Ecto neural progenitor cell (in vitro differentiated cells): ENCODE measurements at places on chromosomes 2 and 18.

GRCh38 chr2:241049739-241050623 lies 51.6 kb downstream of the SNED1 start:
- DNase-seq: peak; percentile 75

- DNase-seq: no peak
Measured at GRCh38 chr2:193929131-193929530, 1727.9 kb upstream of the SLC39A10 start.

- no peak for DNase-seq
Measured at GRCh38 chr2:41329040-41329439, 718.8 kb upstream of the PKDCC start.

- DNase-seq: no peak
Measured at GRCh38 chr18:10289951-10290637, 164.3 kb upstream of the APCDD1 start.

GRCh38 chr2:152710713-152711112 lies 6.5 kb downstream of the PRPF40A start:
- no peak for DNase-seq

DNA sequence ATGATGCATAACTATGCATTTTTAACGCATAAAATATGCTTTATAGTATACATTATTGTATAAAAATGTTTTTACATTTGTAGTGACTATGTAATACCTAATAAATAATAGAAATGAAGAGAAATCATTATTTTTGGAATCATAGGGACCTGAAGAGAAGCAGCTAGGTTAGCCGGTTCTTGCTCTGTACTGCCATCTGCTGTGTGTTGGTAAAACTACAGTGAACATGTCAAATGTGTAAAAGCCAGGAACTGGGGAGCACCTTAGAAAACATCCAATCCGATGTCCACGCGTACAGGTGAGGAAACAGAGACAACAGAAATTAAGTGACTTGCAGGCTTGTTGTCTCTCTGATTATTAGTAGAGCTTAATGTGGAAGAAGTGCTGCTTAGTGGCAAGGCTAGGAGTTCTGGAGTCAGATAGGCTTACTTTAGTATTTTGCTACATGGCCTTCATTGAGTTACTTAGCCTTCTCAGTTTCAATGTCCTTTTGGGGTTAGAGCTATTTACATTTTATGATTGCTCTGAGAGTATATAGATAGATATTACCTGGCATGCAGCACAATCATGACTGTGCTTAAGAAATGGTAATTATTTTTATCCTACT lies 386.5 kb downstream of the DLGAP1 start:
- DNase-seq: no peak

DNA sequence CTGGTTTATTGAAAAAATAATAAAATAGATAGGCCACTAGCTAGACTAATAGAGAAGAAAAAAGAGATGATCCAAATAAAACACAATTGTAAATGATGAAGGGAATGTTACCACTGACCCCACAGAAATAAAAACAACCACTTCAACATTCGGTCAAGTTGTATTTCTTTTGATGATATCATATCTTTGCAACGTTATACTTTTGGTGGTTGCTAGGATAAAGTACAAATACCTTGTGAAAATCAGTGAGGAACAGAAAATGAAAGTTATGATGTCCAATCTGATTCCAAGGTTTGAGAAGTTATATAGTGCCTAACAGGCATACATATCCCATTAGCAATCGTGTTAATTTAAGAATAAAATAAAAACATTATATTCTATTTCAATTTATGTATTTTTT lies 6.6 kb upstream of the ASNSD1 start:
- DNase-seq: no peak

GRCh38 chr2:172106108-172106961 lies 3.6 kb upstream of the DLX2 start:
- DNase-seq: peak; percentile 83

- no peak for DNase-seq
Measured at GRCh38 chr2:60977562-60977895, 40.0 kb upstream of the PEX13 start.

DNA sequence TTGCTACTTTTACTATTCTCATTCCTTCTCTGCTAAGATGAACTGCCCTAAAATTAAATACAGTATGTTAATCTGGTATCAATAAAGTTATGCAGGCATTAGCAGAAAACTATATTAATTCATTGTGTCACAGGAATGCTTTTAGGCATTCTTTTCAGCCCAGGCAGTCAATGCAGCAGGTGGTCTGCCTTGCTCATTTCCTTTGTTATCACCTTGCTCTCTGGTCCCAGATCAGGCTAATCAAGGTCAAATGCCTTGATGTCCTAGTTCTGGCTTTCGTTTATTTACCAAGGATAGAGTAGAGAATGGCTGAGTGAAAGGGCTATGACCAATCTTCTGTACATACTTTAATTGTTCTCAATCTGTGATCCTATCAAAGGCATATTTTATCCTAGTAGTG lies 1023.6 kb downstream of the TMEM182 start:
- no peak for DNase-seq

DNA sequence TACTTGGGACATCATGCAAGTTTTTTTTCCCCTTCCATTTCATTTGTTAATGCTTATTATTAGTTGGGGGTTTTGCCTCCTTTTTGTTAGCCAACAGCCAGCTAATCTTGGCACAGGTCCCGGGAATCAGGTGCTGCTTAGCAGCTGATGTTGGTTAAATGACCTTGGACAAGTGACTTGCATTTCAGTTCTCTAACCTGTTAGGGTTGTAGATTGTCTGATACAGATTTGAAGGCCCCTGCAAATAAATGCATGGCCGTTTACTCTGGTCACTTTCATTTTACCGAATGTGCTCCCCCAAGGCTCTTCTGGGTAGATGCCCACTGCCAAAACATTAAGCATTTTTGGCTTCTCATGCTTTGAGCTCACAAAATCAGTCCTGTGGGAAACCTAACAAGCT lies 120.9 kb downstream of the SPTBN1 start:
- DNase-seq: no peak

DNA sequence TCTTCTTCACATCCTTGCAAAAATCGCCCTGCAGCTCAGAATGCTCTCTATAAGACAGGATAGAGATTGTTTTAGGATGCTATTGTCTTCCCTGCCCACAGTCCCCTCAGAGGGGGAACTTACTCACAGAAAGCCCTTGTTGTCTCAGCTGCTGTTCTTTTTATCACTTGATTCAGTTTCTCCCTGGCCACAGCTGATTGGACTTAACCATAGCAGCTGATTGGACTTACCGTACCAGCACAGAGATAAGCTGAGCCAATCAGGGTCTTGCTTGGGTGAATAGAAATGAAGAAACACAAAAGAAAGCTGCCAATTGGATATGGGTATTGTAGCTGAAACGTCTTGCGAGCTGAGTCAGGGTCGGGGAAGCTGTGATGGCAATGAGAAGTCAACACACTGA lies 194.2 kb upstream of the MEX3C start:
- no peak for DNase-seq

- no peak for DNase-seq
Measured at GRCh38 chr2:207200136-207200535, 34.4 kb upstream of the KLF7 start.

DNA sequence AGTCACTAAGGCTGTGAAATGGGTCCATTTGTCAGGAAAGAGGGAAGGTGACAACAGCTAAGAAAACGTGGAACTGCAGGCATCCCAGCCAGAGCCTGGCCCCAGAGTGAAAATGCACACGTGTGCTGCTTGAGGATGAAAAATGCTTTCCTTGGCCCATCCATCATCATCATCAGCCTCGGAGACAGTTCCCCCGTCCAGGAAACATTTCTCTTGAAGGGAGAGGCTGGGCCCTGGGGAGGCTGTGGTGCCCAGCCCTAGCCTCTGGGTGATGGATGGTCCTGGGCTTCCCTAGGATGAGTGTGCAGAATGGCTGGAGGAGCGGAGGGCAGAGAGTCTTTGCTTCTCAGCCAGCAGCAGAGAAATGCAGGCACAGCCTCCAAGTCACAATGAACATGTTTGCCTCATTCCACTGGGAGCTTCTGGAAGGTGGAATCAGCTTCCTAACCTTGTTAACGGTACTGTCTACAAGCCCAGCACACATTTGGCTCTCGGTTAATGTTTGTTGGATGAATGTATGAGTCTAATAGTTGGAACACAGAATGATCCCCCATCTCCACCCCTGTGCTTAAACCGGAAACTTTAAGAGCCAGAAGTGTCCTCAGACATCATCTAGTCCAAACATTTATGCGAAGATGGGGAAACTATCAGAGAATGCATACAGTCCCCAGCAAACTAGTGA lies 164.0 kb downstream of the RDH14 start:
- no peak for DNase-seq

DNA sequence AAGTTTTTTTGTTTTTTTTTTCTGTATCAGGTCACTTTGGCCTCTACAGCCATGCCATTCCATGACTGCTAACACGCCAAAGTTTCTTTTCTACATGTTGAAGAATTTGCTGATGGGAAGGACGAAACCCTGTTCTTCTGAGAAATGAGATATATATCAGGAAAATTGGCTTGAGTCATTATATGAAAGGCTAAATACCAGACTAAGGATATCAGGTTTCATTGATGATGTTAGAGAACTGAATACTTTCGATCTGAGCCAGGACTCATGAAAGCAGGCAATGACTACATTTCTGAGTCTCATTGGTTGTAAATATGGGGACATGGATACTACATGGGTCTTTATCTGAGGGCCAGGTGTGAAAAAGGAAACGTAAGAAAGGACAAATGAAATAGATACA lies 181.4 kb downstream of the OSR1 start:
- DNase-seq: no peak

GRCh38 chr2:148842050-148842449 lies 33.0 kb upstream of the KIF5C start:
- DNase-seq: no peak

DNA sequence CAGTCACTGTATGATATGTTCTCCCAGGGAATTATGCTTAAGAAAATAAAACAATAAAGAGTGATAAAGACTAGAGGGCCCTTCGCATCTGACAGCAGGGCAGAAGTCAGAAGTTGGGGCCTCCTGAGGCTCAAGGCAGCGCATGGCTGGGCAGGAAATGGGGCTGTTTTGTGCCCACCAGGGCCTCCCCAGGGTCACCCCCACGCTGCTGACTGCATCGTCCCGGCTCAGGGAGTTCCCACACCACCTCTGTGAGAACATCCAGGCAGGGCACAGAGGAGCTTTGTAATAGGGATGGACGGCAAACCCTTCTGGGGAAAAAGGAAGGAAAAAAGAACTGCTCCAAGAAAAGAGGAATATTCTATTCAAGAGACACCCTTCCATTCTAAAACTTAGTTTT lies 41.2 kb downstream of the PAX3 start:
- DNase-seq: no peak

- no peak for DNase-seq
Measured at GRCh38 chr2:48845684-48846083, 90.2 kb upstream of the LHCGR start.

DNA sequence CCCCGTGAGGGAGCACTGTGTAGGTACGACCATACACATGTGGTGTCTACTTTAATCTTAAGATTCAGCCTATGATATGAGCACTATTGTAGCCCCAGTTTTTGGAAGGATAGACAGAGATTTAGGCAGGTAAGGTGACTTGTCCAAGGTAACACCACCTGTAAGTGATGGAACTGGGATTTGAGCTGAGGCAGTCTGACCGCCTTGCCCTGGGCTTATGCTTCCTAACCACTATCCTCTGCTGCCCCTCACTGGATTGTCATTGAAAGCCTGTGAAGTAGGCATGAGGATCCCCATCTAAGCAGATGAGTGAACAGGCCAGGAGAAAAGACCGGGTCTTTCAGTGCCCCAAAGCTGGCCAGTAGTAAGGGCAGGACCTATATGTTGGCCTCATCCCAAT lies 343.8 kb downstream of the CYRIA start:
- no peak for DNase-seq

DNA sequence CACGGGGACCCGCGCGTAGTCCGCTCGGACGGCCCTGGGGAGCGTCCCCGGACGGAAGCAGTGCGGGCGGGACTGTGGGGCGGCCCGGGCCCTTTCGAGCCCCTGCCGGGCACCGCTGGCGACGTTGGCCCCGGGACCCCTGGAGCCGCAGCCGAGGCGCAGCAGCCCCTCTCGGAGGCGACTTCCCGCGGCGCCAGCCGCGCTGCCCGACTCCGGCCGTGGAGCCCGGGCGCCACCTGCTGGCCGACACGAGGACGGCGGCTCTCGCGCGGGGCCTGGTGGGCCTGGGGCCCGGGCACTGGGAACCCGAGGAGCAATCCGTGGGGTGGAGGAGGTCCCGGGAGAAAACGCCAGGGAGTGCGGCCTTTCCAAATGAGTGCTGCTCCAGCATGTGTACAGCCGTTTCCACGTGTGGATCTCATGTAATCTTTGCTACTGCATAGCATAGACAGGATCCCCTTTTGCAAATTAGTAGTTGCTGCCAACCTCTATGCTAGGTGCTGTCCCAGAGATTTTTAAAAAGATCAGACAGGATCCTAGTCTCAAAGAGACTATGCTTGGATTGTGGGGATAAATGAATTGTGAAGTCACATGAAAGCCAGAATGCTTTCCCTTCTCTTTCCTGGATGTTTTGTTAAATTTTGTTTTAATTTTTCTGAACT lies 4.0 kb downstream of the ID2 start:
- peak; percentile 93 for DNase-seq

DNA sequence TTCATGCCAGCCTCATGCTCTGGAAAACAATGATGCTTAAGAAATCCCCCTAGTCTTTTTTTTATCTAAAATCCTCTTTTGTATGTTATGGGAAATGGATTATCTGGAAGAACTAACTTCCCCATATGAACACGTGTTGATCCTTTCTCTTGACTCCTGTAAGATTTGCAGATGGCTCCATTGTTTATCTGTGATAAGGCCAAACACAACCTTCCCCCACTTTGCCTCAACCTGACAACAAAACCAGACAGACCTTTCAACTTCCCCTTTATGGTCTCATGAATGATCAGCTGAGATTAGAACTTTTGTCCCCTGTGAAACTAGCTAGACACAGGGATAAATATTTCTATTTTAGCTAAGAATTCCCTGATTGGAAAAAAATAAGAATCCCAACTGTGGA lies 828.0 kb upstream of the CDH2 start:
- no peak for DNase-seq

DNA sequence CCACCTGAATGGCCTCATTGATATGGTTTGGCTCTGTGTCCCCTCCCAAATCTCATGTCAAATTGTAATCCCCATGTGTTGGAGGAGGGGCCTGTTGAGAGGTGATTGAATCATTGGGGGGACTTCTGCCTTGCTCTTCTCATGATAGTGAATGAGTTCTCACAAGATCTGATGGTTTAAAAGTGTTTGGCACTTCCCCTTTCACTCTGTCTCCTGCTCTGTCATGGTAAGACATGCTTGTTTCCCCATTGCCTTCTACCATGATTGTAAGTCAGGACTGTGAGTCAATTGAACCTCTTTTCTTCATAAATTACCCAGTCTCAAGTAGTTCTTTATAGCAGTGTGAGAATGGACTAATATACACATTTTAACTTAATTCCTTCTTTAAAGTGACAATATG lies 146.8 kb upstream of the KCNJ3 start:
- DNase-seq: no peak

- no peak for DNase-seq
Measured at GRCh38 chr2:177516824-177517544, 124.4 kb downstream of the AGPS start.
